Lower lobe of right lung (tissue), 2 donors: ENCODE measurements at places on chromosomes 11 and 22.

- DNase-seq = no peak
These were observed 94.1 kb upstream of the ANO1 start for GRCh38 chr11:69983897-69984438.

- no peak for DNase-seq
These were observed 33.3 kb downstream of the ELF5 start for GRCh38 chr11:34480314-34480713.

DNA sequence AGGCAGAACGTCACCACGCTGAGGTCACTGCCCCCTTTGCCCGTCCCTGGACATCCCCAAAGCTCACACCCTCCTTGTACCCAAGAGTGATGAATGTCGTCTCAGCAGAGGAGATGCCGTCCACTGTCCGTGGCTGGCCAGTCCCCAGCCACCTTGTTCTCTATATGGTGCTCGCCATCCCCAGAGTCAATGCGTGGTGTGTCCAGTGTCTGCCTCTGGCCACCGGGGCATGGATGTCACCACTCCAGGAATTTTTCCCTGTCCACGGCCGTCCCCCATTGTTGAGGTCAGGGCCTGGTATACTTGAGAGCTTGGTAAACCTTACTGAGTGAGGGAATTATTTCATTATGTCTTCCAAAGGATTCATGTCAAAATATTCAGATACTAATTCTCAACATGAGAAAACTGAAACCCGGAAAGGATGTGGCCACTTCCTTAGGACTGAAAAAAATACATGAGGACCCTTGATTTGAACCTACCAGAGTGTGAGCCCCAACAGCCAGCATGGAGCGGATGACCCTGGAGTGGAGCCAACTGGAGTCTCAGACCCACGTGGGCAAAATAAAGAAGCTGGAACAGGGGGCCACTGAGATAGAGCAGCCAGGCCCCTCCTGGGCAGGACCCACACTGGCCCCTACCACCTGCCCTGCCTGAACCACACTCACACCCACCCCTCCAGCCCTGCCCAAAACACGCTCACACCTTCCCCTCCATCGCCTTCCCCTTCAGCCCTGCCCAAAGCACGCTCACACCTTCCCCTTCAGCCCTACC, 376.4 kb downstream of the BRD1 start:
- no peak for DNase-seq

DNA sequence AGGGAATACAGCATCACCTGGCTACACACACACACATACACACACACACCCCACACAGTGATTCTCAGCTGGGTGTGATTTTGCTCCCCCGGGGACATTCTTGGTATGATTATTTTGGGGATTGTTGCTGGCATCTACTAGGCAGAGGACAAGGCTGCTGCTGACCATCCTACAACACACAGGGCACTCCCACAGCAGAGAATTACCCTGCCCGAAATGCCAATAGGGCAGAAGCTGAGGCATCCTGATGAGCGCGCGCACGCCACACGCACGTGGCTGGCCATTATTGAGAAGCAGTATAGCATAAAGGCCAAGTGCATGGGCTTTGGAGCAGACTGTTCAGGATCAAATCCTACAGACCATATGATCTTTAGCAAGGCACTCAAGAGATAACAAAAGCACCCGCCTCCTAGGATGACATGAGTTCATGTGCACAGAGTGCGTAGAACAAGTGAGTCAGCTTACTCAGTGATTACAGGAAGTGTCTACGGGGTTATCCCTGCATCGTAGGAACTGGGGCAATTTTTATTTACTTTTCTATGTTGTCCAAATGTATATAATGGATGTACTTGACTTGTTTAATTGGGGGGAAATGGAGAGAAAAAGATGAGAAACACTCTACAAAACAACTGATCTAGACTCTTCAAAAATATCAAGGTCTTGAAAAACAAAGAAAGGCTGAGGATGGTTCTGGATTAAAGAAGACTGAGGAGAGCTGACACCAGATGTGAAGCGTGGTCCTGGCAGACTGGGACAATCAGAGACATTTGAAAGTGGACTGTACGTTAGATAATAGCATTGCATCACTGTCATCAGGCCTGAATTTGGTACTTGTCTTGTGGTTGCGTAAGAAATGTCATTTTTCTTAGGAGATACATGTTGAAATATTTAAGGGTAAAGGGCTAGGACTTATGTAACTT, 7.2 kb upstream of the EHD1 start:
- no peak for DNase-seq

DNA sequence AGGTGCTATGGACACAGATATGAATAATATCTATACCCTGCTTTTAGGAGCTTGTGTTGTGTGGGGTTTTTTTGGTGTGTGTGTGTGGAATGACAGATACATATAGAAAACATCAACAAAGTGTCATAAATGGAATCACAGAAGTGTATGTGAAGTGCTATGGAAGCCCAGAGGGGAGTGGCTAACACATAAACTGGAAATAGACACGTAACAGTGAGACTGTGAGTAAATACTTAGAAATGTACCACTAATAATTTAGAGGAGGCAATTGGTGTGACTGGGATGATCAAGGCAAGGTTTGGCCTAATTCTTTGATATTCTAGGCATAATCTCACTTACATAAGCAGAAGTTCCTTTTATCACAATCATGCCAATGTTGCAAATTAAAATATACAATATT, 169.3 kb upstream of the TENM4 start:
- no peak for DNase-seq

- DNase-seq = peak; percentile 90
These were observed at the start of gene SLC15A3 for GRCh38 chr11:60951904-60952741. TSS of gene SLC15A3 (minus strand) at chr11:60952176. CDS start at chr11:60951551, 625 bp downstream.

- DNase-seq = no peak
These were observed 127.6 kb upstream of the BMAL1 start for GRCh38 chr11:13149991-13150390.

GRCh38 chr11:35003658-35004057, 87.2 kb downstream of the PDHX start:
- no peak for DNase-seq

DNA sequence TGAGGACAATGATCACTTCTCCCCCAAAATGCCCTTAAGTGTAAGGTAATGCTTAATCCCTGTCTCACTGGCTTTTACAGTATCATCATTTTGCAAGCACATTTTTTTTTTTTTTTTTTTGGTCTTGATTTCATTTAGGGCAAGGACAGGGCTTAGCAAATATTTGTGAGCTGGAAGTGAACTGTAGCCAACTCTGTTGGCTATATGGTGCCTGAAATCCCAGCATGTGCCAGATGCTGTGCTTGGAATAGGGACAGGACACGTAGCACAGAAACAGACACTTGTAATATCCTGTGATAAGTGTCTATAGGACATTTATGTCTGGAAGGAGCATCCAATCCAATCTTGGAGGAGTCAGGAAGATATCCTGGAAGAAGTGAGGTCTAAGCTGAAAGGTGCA, 198.3 kb downstream of the NAV2 start:
- no peak for DNase-seq

DNA sequence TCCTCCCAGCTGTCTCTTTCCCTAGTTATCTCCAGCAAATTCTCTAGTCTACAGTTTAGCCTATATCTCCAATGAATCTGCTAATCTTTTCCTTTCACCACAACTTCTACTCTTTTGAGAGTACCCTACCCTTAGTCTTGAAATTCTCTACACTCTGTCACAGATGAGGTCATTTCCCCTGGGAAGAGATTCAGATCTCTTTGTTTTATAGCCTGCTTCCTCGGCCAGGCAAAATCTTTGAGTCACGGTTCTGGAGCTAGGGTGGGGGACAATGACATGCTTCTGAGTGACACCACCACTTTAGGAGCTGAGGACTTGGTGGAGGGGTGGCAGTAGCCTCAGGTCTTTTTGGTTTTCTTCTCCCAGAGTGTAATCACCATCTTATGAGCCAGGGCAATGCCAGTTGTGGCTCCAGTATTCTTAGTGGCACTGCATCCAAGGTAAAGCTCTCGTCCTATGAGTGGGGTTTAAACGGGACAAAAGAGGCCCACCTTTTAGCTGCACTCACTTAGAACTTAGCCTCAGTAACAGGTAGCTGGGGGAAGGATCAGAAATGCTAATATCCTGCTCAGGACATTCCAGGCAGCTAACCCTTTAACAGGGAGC, 98.5 kb upstream of the RRM1 start:
- DNase-seq = no peak

- DNase-seq = no peak
These were observed 311.3 kb downstream of the C11orf87 start for GRCh38 chr11:109733245-109733644.

DNA sequence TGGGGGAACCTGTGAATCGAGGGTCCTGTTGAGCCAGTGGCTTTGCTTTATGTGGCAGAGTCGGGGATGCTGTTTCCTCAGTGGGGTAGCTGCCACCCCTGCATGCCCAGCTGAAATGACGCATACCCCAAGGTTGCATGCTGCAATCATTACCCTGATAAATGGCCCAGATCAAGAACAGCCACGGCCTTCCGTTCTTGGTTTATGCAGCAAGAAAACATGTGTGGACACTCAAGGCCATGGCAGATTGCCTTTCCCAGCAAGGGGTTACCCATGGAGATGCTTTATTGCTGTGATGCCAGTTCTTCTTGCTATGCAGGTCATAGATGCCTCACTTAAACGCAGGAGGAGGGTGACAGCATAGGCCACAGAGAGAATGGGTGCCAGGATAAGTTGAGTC, 14.3 kb upstream of the SREBF2 start:
- no peak for DNase-seq

- DNase-seq = no peak
These were observed 624.1 kb downstream of the BUD13 start for GRCh38 chr11:116148645-116149044.

DNA sequence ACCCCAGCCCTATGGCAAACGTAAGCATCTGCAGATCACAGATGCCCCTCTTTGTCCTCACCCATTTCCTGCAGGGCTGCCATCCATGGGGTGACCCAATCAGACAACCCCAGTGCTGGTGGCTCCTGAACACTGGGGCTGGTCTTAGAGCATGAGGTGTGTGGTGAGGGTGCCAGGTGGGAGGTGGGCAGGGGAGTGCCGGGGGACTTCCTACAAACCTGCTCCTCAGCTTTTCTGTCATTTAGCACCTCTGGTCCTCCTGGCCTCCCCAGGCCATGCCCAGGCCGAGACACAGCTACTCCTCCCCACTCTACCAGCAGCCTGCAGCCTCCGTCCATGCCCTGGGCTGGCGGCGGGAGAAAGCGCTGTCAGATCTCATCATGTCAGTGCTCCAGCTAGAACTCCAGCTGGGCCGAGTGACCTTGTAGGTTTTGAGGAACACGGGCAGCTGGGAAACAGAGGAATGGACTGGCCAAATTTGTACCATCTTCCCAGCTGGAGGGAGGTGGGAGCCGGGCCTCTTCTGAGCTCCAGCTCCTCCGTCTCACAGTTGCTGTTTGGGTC, 157.7 kb upstream of the NECTIN1 start:
- DNase-seq = no peak

GRCh38 chr11:20116825-20117224, 43.5 kb downstream of the DBX1 start:
- DNase-seq = no peak

- DNase-seq = peak; percentile 87
These were observed 15.2 kb downstream of the BCL9L start for GRCh38 chr11:118910309-118911112.

DNA sequence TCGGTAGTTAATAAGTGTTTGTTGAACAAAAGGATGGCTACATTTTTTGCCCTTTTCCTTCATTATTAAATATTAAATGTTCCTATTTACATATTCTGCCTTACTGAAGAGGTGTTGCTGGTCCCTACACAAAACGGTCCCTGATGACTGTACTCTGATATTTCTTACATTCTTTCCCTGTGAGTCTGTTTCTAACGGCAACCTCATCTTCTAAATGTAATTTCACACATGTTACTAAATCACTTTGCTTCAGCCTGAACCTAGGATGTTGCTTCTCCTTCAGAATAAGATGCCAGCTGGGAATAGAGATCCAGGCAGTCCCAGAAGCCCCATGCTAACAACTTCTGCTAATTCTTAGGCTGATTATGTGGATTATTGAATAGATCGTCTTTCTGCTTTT, 50.3 kb downstream of the SPON1 start:
- no peak for DNase-seq

DNA sequence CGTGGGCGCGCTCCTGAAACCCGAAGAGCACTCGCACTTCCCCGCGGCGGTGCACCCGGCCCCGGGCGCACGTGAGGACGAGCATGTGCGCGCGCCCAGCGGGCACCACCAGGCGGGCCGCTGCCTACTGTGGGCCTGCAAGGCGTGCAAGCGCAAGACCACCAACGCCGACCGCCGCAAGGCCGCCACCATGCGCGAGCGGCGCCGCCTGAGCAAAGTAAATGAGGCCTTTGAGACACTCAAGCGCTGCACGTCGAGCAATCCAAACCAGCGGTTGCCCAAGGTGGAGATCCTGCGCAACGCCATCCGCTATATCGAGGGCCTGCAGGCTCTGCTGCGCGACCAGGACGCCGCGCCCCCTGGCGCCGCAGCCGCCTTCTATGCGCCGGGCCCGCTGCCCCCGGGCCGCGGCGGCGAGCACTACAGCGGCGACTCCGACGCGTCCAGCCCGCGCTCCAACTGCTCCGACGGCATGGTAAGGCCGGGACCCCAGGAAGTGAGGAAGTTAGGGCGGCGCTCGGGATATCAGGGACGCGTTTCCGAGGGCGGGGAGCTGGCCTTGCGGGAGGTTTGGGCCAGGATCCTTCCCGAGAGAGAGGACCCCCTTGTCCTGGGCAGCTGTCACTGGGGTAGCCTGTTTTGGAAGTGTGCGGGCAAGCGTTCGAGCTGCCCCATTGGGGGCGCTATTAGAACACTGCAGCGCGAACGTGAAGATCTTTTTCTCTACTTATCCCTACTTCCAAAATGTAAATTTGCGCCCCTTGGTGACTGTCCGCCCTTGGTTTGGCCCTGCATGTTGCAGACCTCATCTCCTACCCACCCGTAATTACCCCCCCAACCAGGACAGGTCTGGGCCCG, 796 bp downstream of the MYOD1 start:
- no peak for DNase-seq

- no peak for DNase-seq
These were observed 51.6 kb downstream of the MS4A13 start for GRCh38 chr11:60566776-60567175.

DNA sequence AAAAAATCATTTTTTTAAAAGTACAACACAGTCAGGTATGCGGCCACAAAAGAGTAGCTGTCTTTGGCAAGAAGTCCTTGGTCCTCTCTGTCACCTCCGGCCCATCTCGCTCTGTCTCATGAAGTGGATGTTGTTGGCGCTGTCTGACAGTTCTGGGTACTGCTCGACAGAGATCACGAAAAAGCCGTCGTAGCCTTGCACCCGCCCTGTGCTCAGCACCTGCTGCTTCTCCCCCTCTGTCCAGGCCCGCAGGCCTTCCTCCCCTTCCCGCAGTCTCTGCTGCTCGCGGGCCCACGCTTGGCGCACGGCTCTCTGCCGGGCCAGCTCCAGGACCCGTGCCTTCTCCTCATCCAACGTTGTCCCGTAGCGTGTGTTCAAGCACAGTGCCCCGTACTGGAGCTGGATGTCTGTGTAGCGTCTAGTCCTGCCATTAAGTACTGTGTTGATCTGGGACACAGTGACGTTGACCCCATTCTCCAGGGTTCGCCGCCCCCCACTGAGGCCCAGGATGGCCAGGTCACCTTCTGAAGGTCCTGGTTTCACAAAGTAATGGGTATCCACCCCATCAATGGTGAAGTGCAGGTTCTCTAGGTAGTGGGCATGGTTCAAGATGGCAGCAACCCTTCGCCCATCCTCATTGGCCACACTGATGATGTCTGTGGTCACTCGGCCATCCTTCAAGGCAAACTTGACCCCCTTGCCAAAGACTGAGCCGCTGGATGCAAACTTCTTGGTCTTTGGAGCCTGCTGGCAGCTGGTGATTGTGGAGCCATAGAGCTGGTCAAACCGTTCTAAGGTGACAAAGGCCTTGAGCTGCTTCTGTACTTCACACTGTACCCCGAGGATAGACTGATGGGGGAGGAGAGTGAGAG, 83.5 kb upstream of the NARS2 start:
- DNase-seq = peak; percentile 24
